Prostate gland (tissue), 2 donors: ENCODE measurements at places on chromosomes 3 and 15. TPM values are rescaled to one million over a fixed set of nuclear protein-coding genes. Genes with fewer than 3 reads are reported as not detected.

DNA sequence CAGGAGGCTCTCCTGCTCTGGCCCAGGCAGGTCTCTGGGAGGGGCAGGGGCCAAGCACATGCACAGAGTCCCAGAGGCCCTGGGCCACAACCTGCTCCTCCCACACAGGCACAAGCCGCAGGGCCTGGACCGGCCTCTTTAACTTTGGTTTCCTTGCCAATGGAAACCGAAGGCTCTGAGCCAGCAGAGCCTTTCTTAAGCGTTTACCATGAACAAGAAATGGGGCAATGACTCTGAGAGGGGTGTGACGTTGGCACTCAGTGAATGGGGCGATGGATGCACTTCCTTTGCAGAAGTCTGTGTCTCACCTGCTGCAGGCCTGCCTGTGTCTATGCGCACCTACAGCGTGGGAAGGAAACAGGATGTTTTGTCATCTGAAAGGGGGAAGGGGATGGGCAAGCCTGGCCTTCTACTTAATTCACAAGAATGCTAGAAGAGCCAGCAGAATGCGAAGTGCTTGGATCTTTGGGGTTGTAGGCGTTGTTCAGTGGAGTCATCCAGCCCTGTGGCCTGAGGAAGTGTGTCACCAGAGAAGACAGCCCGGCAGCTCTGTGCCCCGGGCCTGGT, 41.8 kb downstream of the IFT122 start:
- peak; percentile 10 for DNase-seq
- no peaks in the 10 kb centered on the region for H3K36me3 ChIP-seq
- H3K4me3 ChIP-seq: no peak overlapping the region
- H3K4me1 ChIP-seq: no peaks in the 10 kb centered on the region

DNA sequence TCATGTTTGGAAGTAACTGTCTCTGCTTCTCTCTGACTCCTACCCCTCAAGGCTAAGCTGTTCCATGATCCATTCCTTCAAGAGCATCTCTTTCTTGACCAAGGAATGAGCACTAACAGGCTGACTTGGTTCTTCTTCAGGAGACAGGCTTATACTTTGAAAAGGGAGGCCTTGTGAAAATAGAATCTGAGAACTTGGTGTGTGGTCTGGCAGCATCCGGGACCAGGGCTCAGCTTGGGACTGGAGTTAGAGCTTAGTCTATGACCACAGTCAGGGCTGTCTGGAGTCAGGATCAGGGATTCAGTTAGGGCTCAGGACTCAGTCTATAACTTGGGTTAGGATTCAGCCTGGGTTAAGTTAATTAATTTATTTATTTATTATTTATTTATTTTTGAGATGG, 44.9 kb upstream of the SLC6A6 start:
- DNase-seq: no peak
- no peak overlapping the region for H3K4me3 ChIP-seq
- no peaks in the 10 kb centered on the region for H3K4me1 ChIP-seq
- H3K27ac ChIP-seq: no peak overlapping the region
- no peaks in the 10 kb centered on the region for H3K36me3 ChIP-seq
- no peaks in the 10 kb centered on the region for H3K27me3 ChIP-seq

DNA sequence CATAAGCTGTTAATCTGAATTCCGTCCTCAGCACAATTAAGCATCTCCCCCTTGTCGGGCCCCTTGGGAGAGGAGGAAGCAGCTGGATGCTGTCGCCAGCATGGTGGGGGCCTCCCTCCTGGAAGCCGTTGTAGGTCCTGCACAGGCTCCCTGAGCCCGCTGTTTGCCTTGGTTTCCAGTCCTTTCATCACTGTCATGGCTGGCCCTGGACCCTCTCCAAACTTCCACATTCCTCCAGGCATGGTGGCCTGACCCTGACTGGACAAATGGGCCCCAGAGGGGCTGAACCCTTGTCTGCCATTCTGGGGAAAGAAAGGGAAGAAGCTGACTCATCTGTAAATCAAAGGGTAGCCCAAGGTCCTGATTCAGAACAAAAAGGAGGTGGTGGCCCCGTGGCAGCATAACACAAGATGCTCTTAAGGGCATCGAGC, 300.5 kb upstream of the LRRFIP2 start:
- no peak overlapping the region for H3K4me3 ChIP-seq
- H3K27me3 ChIP-seq: no peaks in the 10 kb centered on the region
- DNase-seq: no peak
- H3K27ac ChIP-seq: no peak overlapping the region
- no peaks in the 10 kb centered on the region for H3K4me1 ChIP-seq

GRCh38 chr15:92623435-92623834, 32.1 kb downstream of the FAM174B start:
- no peak for DNase-seq
- peaks cover 27% of the 10 kb centered on the region for H3K4me1 ChIP-seq
- peak overlapping the region; percentile 80 for H3K27ac ChIP-seq
- no peak overlapping the region for H3K4me3 ChIP-seq
- no peaks in the 10 kb centered on the region for H3K36me3 ChIP-seq
- no peaks in the 10 kb centered on the region for H3K27me3 ChIP-seq

GRCh38 chr3:22089284-22089683, 338.3 kb upstream of the ZNF385D start:
- H3K27me3 ChIP-seq: no peaks in the 10 kb centered on the region
- no peak overlapping the region for H3K4me3 ChIP-seq
- peak; percentile 28 for DNase-seq
- H3K36me3 ChIP-seq: no peaks in the 10 kb centered on the region

DNA sequence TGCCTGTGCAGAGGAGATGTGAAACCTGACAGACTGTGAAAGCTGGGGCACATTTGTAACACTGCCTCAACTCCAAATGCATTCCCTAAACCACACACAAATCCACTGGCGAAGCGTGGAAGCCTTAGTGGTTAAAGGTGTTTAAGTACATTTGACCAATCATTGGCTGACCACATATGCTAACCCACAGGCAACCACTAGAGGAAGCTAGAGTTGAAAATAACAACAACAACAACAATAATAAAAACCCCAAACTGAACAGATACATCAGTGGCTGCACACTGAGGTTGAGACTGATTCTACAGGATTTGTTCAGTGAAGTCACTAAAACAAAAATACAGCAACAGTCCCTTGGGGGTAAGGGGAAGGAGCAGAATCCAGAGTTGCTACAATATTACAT, 129.7 kb downstream of the TJP1 start:
- H3K4me3 ChIP-seq: no peak overlapping the region
- no peaks in the 10 kb centered on the region for H3K27me3 ChIP-seq
- no peak for DNase-seq
- H3K36me3 ChIP-seq: no peaks in the 10 kb centered on the region
- H3K4me1 ChIP-seq: no peaks in the 10 kb centered on the region

DNA sequence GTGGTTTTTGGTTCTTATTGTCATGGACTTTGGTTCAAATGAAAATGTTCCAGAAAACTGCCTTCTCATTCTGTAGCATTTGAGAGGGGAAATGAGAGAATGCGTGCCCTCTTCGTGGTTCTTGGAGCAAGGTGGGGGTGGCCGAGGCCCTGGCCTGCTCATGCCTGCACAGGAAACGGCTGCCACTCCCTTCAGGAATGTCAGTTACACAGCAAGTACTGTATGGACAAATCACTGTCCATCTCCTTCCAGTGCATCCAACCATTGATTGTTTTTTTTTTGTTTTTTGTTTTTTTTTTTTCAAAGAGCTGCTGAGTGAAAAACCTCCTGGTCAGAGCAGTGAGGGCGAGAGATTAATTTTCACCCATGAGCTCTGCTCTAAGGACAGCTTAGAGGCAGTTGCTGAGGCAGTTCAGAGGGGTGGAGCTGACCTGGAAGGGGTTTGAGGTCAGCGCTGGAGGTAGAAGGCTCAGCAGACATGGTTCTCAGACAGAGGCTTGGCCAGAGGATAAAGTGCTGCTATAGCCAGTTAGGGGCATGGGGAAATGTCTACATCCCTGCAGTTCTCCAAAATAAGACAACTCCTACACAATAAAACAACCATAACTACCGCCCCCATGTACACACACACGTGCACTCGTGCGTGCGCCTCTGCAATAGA, 20.2 kb upstream of the KIF23 start:
- no peak for DNase-seq
- no peaks in the 10 kb centered on the region for H3K36me3 ChIP-seq
- no peak overlapping the region for H3K27ac ChIP-seq

DNA sequence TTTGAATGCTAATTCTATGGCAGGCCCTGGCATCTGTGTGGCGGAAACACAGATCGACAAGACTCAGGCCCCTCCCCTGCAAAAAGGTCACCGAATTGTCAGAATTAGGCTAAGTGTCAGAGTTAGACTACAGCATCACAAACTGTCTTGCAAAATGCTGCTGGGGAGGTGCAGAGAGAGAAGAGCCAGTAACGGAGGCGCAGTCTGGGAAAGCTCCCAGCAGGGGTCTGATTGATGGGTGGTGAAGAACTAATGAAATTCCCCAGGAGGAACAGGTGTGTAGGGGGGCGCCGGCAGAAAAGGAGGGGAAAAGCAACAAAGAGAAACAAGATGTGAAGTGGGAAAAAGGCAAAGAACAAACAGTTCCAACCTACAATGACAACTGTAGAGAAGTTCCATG, 72.7 kb upstream of the TAMM41 start:
- H3K36me3 ChIP-seq: no peaks in the 10 kb centered on the region
- no peak overlapping the region for H3K4me3 ChIP-seq
- H3K4me1 ChIP-seq: no peaks in the 10 kb centered on the region
- no peak overlapping the region for H3K27ac ChIP-seq
- no peak for DNase-seq

GRCh38 chr3:5504135-5504534, 316.6 kb downstream of the EDEM1 start:
- no peaks in the 10 kb centered on the region for H3K27me3 ChIP-seq
- no peaks in the 10 kb centered on the region for H3K4me1 ChIP-seq
- no peak overlapping the region for H3K27ac ChIP-seq
- H3K4me3 ChIP-seq: no peak overlapping the region
- no peaks in the 10 kb centered on the region for H3K36me3 ChIP-seq

DNA sequence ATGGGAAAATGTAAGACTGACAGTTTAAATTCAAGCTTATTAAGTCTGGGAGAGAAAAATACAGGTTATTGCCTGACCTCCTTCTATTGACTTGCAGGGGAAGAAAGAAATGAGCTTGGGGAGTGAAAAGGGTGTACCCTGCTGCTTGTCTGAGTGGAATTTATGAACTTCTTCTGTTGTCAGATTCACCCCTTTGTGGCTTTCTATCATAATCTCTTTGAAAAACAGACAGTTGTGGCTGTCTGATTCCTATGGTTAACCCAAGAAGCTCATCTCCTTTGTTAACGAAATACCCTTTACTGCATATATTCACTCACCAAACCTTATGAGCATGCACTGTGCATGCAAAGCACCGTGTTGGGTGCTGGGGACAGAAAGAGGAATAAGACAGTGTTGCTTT, 22.5 kb downstream of the GPD1L start:
- H3K27ac ChIP-seq: no peak overlapping the region
- no peaks in the 10 kb centered on the region for H3K27me3 ChIP-seq
- no peak overlapping the region for H3K4me3 ChIP-seq

GRCh38 chr15:88725305-88726210, 77.7 kb upstream of the ACAN start:
- H3K36me3 ChIP-seq: no peaks in the 10 kb centered on the region
- no peaks in the 10 kb centered on the region for H3K4me1 ChIP-seq
- H3K4me3 ChIP-seq: no peak overlapping the region
- no peaks in the 10 kb centered on the region for H3K27me3 ChIP-seq
- no peak overlapping the region for H3K27ac ChIP-seq
- no peak for DNase-seq

DNA sequence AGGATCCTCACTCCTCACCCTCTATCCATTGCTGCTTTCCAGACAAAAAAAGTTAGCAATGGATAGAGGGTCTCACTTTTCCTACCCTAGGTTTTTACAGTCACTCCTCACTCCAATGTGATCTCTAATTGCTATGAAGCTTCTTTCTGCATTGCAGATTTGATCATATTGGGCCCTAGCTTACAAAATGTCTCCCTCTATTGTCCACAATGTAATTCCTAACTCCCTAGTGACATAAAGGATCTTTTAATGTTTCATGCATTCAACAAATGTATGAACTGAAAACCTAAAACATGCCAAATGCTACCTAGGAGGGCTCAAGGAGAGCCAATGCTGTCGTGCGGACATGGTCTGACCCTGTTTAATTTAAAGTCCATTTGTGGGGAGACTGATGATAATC, 234.8 kb downstream of the CADM2 start:
- H3K4me1 ChIP-seq: no peaks in the 10 kb centered on the region
- no peak for DNase-seq
- H3K27ac ChIP-seq: no peak overlapping the region
- no peaks in the 10 kb centered on the region for H3K27me3 ChIP-seq
- H3K36me3 ChIP-seq: no peaks in the 10 kb centered on the region
- H3K4me3 ChIP-seq: no peak overlapping the region

GRCh38 chr3:98329392-98330124, 24.1 kb upstream of the OR5K4 start:
- H3K4me1 ChIP-seq: no peaks in the 10 kb centered on the region
- no peak overlapping the region for H3K27ac ChIP-seq
- H3K36me3 ChIP-seq: no peaks in the 10 kb centered on the region
- DNase-seq: peak; percentile 38

GRCh38 chr3:73072634-73073033, 11.2 kb downstream of the EBLN2 start:
- H3K4me3 ChIP-seq: no peak overlapping the region
- no peaks in the 10 kb centered on the region for H3K36me3 ChIP-seq
- H3K27ac ChIP-seq: no peak overlapping the region
- H3K4me1 ChIP-seq: no peaks in the 10 kb centered on the region
- no peaks in the 10 kb centered on the region for H3K27me3 ChIP-seq

GRCh38 chr3:54932606-54933005, 4.7 kb upstream of the LRTM1 start:
- H3K4me1 ChIP-seq: no peaks in the 10 kb centered on the region
- H3K27ac ChIP-seq: no peak overlapping the region
- no peaks in the 10 kb centered on the region for H3K36me3 ChIP-seq
- no peak for DNase-seq
- no peak overlapping the region for H3K4me3 ChIP-seq

GRCh38 chr3:171828902-171829770, 14.0 kb upstream of the TMEM212 start:
- H3K4me3 ChIP-seq: no peak overlapping the region
- H3K36me3 ChIP-seq: no peaks in the 10 kb centered on the region
- no peaks in the 10 kb centered on the region for H3K27me3 ChIP-seq
- H3K27ac ChIP-seq: no peak overlapping the region

DNA sequence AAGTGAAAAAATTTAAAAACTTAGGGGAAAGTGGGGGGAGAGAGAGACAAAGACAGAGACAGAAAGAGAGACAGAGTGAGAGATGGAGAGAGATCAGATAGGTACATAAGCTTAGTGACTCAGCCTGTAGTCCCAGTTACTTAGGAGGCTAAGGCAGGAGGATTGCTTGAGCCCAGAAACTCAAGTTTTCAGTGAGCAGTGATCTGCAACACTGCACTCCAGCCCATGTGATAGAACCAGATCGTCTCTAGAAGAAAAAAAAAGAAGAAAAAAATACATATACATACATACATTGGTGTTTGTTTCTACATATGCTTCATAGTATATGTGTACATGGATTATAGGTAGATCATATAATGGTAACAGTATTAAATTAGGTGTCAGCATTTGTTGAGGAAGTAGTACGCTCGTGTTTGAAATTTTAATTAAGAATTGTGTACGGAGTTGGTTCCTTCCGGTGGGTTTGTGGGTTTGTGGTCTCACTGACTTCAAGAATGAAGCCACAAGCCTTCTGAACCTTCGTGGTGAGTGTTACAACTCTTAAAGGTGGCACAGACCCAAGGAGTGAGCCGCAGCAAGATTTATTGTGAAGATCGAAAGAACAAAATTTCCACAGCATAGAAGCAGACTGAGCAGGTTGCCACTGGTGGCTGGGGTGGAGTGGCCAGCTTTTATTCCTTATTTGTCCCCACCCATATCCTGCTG, 38.3 kb upstream of the SNRPN start:
- H3K4me1 ChIP-seq: no peaks in the 10 kb centered on the region
- no peaks in the 10 kb centered on the region for H3K36me3 ChIP-seq
- no peak for DNase-seq
- peak overlapping the region; percentile 55 for H3K27ac ChIP-seq
- H3K27me3 ChIP-seq: no peaks in the 10 kb centered on the region

Gene SAMD7
- total RNA-seq: not detected

Gene IL17RD
- 8.3 TPM for total RNA-seq

Gene PPP1R14D
- total RNA-seq: 0.97 TPM

Gene SERINC4
- 3.9 TPM for total RNA-seq
